Stimulated activated CD4-positive, alpha-beta T cell treated with anti-CD3 and anti-CD28 coated beads, Interleukin-15, amount 100 ng/mL, for 1 hour (primary cell): ENCODE measurements at places on chromosomes 11 and 22.

- DNase-seq, result no peak
These were observed 175.3 kb downstream of the IGLL1 start for GRCh38 chr22:23404689-23405365.

GRCh38 chr22:29275819-29276565, 7.9 kb downstream of the EWSR1 start:
- DNase-seq, result no peak

GRCh38 chr11:117766576-117766975, 30.4 kb downstream of the DSCAML1 start:
- no peak for DNase-seq

- no peak for DNase-seq
These were observed 107.1 kb upstream of the DDI1 start for GRCh38 chr11:103929170-103929903.

DNA sequence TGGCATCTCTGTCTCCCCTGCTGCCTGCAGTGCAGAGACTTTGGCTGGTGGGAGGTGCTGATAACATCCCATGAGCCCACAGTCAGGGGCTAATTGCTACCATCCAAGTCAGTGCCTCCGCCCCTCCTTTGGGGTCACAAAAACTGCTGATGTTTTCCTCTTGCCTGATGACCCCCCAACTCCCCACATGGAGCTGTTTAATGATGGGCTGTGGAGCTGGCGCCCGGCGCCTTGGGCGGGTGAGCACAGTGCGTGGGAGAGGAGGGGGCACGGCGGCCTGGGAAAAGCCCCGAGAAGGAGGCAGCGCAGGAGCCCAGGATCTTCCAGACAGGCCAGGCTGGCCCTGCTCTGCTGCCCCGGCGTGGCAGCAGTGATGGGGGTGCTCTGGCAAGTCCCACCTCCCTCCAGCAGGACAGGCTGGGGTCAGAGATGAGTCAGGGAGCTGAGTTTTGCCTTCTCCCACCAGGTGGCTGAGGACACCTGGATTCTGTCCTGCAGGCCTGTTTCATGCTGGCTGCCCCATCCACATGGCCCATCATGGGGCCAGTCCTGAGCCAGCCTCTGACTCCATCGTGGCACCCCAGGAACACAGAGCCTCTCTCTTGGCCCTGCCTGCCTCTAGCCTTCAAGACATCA, 43.8 kb downstream of the NECTIN1 start:
- DNase-seq, result no peak
